ENCODE measurements at places on chromosomes 5 and 9. TPM values are rescaled to one million over a fixed set of nuclear protein-coding genes. Genes with fewer than 3 reads are reported as not detected.

The LCN9 gene
- polyA plus RNA-seq, result not detected

DNA sequence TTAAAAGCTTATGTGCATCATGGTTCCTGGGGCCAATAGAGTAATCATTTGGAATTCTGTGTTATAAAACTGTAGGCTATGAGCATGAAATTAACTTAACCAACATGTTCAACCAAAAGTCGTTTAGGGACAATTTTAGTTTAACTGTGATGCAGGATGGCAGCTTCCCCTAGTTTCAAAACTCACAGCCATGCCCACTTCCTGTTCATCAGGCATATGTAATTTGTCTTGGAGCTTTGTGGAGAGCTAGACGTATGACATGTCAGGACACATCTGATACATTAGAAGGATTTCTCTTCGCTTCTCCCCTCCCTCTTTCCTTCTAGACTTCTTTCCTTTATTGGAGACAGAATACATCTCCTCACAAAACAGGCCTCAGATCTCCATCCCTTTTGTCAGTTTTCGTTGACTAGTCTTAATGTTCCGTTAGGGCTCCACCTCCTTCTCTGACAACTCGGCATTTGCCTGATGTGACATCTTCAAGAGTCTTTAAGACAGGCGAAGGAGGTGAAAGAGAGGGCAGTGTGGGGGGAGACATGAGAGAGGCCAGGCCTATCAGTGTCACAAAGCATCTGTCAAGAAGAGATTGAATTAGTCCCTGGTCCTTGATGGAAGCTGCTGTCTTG is 176.0 kb downstream of the MSX2 start:
- DNase-seq, result no peak

DNA sequence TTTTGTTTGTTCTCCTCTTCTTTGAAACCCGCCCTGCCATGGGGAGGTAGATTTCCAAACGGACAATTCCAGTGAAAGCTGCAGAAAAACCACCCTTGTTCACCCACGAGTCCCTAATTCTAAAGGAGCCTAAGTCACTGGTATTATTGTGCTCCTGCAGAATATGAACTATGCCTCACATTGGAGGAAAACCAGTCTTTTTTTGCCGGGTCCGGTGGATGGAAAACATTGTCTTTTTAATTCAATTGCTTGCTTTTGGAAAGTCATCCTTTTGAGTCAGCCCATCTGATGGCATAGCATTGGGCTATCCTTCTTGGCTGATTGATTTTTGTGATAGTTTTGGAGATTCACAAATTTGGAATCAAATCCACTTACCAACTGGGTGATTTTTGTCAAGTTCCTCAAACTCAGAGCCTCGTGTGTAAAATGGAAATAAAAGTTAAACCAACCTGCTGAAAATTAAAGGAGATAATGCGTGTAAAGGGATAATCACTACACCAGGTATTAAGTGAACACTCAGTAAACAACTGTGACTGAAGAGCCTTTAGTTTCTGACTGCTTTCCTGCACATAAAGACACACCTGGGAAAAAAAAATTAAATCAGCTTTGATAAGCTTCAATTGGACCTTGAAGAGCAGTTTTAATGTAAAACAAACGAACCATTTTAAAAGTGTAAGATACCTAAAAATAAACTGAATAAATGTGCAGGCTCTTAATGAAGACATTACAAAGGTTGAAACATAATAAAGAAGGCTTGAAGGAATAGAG is 780 bp upstream of the CCNJL start:
- no peak for DNase-seq

- DNase-seq, result no peak
Measured at GRCh38 chr5:155514105-155514563, 500.6 kb downstream of the KIF4B start.

The PCA3 gene
- 0.41 TPM for polyA plus RNA-seq

- DNase-seq, result no peak
Measured at GRCh38 chr5:75167345-75167744, 69.3 kb downstream of the ANKRD31 start.

All from right lung (tissue), 10 donors.